ENCODE measurements at places on chromosomes 7 and 10.

DNA sequence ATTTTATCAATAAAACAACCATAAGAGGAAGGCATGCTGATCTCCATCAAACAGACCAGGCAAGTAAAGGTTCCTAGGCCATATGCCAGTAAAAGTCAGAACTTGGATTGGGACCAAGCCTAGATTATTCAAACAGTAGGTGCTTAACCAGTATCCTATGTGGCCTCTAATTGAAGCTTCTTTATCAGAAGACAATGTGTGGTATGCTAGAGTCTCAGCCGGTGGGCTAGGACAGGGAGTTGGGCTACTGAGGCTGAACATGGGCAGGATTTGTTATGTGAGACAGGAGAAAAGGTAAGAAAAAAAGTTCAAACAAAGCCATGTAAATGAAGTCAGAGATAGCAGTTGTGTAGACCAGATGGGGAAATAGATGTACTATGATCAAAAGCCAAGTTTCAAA is 413.7 kb upstream of the GHITM start:
- DNase-seq, result no peak

DNA sequence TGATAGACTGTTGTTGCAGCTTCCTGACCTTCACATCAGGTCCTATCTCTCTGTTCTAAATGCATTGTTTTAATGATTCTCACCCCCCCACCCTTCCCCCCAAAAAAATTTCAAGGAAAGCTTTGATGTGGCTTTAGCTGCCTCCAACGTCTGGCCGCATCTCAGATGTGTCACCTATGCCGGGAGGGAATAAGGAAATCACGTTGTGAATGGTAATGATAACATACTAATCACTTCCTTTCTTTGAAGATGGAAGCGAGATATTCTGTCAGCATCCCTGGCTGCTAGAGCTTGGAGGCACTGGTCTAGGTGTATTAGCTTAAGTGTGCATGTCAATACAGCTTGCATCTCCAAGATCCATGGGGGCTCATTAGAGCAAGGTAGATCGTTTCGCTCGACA is 89.6 kb downstream of the VTI1A start:
- DNase-seq, result no peak

GRCh38 chr10:80296942-80297341 is 7.5 kb upstream of the MAT1A start:
- no peak for DNase-seq

- no peak for DNase-seq
Observed at GRCh38 chr10:109218207-109218606, 705.1 kb downstream of the XPNPEP1 start.

- DNase-seq, result no peak
Observed at GRCh38 chr7:139650429-139651100, 127.1 kb downstream of the CLEC2L start.

GRCh38 chr7:17557251-17557671 is 258.8 kb downstream of the AHR start:
- DNase-seq, result no peak

- no peak for DNase-seq
Observed at GRCh38 chr7:4210821-4211220, 471.3 kb upstream of the FOXK1 start.

GRCh38 chr7:4790078-4790465 is 14.6 kb downstream of the AP5Z1 start:
- DNase-seq, result no peak

GRCh38 chr10:88565072-88565471 is 18.0 kb downstream of the RNLS start:
- DNase-seq, result no peak

DNA sequence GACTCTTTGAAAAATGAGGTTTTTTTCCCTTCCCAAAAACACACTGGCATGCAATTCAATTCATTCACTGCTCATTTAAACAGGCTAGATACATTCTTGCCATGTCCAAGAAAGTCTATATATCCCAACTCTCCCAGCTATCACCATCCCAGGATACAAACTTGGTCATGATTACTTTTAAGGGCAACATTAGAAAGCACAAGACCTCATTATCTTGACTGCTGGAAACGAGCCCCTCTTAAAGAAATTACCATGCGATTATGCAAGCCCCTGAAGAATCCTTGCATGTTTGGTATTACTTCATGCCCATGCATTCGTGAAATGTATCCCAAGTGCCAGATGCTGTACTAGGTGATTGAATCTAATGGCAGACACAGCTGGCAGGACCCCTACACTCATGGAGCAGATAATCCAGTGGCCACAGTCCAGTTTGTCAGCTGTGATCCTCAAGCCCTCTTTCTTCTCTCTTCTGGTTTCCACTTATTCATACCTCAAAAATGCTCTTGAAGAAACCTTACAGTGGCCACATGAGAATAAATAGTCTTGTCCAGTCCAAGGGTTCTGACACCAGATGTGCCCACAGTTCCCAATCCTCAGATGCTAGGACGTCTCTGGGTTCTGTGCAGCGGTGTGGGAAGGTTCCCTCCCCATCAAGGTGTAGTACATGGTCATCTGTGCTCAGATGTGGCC is 103.7 kb upstream of the HABP2 start:
- DNase-seq, result no peak

- DNase-seq, result no peak
Observed at GRCh38 chr7:343227-343822, 53.4 kb downstream of the FOXL3 start.
